Tibial nerve (tissue), 4 donors: ENCODE measurements at places on chromosomes 6 and 20. TPM values are rescaled to one million over a fixed set of nuclear protein-coding genes. Genes with fewer than 3 reads are reported as not detected.

The SLC22A1 gene
- 5.5 TPM for total RNA-seq

The CST2 gene
- total RNA-seq, result not detected

The FHL5 gene
- total RNA-seq, result 54.3 TPM

- H3K4me1 ChIP-seq, result no peaks in the 10 kb centered on the region
- no peaks in the 10 kb centered on the region for H3K36me3 ChIP-seq
- DNase-seq, result no peak
- no peak overlapping the region for H3K4me3 ChIP-seq
Observed at GRCh38 chr6:136669299-136669699, 119.1 kb upstream of the MAP7 start.

DNA sequence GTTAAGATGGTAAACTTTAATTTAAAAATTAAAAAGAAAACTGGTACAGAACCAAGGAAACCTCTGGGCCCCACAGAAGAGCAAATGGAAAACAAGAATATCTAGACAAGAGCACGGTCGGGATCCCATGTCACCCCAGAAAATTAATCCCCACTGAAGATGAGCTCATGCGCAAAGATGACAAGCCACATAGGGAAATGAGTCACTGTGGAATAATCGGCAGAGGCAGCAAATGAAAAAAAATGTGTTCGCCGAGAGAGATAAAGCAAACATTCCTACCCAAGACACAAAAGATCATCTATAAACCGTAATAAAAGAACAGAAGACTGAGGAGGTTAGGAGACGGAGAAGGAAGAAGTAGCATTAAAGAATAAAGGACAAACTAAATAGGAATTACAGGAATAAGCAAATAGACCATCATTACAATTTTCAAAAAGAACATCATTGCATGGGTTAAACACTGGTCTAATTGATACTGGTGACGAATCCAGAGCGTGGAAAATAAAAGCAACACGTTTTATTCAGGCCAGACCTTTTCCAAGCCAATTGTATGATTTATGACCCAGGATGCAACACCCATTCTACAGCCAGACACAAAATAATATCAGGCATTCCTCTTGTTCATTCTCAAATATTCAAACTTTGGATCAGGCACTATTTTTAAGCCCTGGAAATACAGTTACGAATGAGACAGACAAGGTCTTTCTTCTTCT lies 138.0 kb upstream of the ARID1B start:
- no peaks in the 10 kb centered on the region for H3K27me3 ChIP-seq
- no peaks in the 10 kb centered on the region for H3K36me3 ChIP-seq
- peaks cover 12% of the 10 kb centered on the region for H3K4me1 ChIP-seq

DNA sequence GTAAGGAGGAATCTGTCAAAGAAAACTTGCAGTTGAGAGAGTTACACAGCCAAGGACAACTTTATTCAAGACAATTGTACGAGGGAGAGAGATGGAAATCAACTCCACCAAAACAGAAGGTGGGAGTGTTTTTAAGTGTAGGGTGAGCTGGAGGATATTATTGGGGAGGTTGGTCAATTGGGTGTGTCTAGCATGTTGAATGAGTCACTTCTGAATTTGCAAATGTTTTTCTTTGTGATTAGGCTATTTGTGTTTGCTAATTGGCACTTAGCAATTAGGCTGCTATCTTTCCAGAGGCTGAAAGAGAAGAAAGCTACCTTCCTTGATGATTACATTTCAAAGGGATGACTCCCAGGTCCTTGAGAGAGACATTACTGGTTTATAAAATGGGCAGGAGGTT lies 441.1 kb downstream of the MEI4 start:
- H3K36me3 ChIP-seq, result no peaks in the 10 kb centered on the region
- no peaks in the 10 kb centered on the region for H3K27me3 ChIP-seq
- no peak overlapping the region for H3K27ac ChIP-seq

DNA sequence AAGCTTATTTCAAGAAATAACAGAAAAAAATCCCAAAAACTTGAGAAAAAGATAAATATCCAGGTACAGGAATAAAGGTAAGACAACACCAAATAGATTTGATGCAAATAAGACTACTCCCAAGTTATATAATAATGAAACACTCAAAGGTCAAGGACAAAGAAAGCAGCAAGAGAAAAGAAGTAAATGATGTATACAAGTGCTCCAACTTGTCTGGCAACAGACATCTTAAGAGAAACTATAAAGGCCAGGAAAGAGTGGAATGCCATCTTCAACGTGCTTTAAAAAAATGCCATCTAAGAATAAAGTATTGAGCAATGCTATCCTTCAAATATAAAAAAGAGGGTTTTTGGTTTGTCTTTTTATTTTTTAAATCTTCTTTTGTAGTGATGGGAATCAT lies 54.2 kb downstream of the REV3L start:
- no peaks in the 10 kb centered on the region for H3K36me3 ChIP-seq
- H3K4me3 ChIP-seq, result no peak overlapping the region
- DNase-seq, result no peak
- no peaks in the 10 kb centered on the region for H3K27me3 ChIP-seq
- H3K27ac ChIP-seq, result no peak overlapping the region

DNA sequence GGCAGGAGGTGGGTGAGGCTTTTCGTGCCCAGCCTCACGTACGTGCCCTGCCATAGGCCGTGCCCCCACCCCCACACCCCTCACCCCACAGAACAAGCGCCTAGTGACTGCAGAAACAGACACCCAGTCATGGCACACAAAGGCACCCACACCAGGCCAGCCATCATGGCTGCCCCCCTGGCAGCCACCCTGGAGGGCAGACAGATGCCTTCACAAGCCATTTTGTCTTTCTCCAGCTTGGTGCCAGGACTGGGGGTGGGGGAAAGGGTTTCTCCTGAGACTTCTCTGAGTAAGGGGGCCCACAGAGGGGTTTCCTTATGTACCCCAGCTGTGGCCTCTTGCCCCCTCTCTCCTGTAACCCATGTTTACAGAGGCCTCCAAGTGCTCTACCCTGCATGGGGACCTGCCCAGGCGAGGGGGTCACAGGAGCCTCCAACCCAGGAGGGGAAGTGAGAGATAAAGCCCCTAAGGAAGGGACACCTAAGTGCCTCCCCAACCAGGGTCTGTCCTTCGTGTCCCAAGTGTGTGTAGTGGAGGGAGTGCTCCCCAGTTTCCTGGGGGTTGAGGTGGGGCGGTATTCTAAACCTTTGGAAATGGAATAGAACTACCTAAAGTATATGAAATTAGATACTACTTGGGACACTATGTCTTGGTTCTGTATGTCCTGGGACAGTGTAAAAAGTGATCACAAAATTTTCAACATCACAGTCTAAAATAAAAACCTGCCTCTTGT lies 49.9 kb downstream of the MRPL14 start:
- H3K4me3 ChIP-seq, result no peak overlapping the region
- no peaks in the 10 kb centered on the region for H3K36me3 ChIP-seq
- H3K27ac ChIP-seq, result no peak overlapping the region
- DNase-seq, result no peak

- H3K4me3 ChIP-seq, result no peak overlapping the region
- no peaks in the 10 kb centered on the region for H3K36me3 ChIP-seq
- no peak overlapping the region for H3K27ac ChIP-seq
- H3K4me1 ChIP-seq, result no peaks in the 10 kb centered on the region
- no peak for DNase-seq
Observed at GRCh38 chr20:38186788-38187221, 21.7 kb upstream of the TGM2 start.

DNA sequence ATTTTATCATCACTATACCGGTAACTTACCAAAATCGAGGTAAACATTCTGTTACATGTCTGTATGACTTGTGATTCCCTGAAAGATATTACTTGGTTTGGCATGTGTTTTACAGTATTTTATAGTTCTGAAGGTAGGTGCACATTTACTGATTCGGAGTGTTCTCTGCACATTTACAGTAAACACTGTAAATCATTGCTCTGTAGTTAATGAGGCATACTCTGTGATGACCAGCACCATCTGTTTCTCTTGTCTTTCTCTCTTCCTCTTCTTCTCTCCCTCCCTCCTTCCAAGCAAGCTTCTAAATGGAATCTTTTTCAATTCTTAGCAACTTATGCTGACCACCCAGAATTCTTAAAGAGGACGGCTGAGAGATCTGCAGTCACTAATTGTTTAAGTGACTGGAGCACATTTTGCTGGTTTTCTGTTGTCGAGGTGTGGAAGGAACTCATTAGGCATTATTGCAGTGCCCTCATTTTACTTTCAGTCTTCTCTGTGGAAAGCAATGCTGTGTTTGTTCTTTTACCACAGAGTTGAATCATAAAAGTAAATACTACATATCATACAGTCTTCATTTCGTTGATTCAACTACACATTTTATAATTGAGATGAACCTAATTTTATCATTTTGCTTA lies 126.5 kb downstream of the UTRN start:
- peaks cover 45% of the 10 kb centered on the region for H3K4me1 ChIP-seq
- DNase-seq, result no peak
- peak overlapping the region; percentile 12 for H3K27ac ChIP-seq
- H3K4me3 ChIP-seq, result no peak overlapping the region
- no peaks in the 10 kb centered on the region for H3K36me3 ChIP-seq
- no peaks in the 10 kb centered on the region for H3K27me3 ChIP-seq

DNA sequence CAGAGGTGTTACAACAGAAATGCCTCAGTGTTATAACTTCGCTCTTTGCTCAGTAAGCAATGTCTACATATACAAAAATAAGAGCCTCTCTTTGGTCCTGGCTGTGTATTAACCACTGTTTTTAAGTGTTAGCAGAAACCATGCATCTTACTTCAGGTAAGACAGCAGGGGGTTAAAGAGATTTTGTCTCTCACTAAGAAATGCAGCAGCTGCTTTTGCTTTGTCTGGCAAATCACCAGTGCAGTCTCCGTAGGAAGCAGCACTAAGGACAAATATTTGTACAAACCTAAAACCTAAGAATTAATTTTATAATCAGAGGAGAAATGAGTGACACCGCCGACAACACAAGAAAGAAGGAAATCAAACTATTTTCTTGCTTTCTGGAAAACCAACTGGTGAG lies 758 bp downstream of the SMIM28 start:
- H3K27ac ChIP-seq, result no peak overlapping the region
- no peaks in the 10 kb centered on the region for H3K27me3 ChIP-seq
- DNase-seq, result no peak
- no peaks in the 10 kb centered on the region for H3K36me3 ChIP-seq

DNA sequence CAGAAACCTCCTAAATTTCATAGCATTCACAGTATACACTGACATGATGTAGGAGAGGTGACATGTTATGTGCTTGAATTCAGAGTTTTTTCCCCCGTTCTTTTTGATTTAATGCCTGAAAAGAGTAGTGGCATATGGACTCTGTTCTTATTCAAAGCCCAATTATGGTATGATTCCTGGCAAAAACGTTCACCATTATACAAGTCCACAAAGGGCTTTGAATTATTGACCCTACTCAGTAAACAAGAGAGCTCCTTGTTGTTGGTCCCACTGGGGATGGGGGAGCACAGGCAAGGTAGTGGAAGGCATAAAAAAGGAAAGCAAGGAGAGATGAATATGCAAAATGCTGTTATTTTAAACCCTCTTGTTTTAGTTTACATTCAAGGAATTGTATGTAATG lies 136.0 kb upstream of the AHI1 start:
- H3K27ac ChIP-seq, result no peak overlapping the region
- no peaks in the 10 kb centered on the region for H3K36me3 ChIP-seq
- DNase-seq, result no peak
- H3K4me1 ChIP-seq, result no peaks in the 10 kb centered on the region

- no peaks in the 10 kb centered on the region for H3K36me3 ChIP-seq
- H3K4me3 ChIP-seq, result peak overlapping the region; percentile 70
- DNase-seq, result peak; percentile 23
- peak overlapping the region; percentile 88 for H3K27ac ChIP-seq
- H3K4me1 ChIP-seq, result no peaks in the 10 kb centered on the region
Observed at GRCh38 chr6:158231551-158232315, 63.6 kb downstream of the GTF2H5 start.

- no peak for DNase-seq
- H3K36me3 ChIP-seq, result no peaks in the 10 kb centered on the region
- no peaks in the 10 kb centered on the region for H3K4me1 ChIP-seq
Observed at GRCh38 chr6:132198896-132199295, 202.4 kb downstream of the MOXD1 start.

GRCh38 chr20:57860576-57860975 lies 150.8 kb upstream of the PMEPA1 start:
- no peaks in the 10 kb centered on the region for H3K27me3 ChIP-seq
- no peak overlapping the region for H3K27ac ChIP-seq
- no peaks in the 10 kb centered on the region for H3K36me3 ChIP-seq
- no peak for DNase-seq
- no peaks in the 10 kb centered on the region for H3K4me1 ChIP-seq

DNA sequence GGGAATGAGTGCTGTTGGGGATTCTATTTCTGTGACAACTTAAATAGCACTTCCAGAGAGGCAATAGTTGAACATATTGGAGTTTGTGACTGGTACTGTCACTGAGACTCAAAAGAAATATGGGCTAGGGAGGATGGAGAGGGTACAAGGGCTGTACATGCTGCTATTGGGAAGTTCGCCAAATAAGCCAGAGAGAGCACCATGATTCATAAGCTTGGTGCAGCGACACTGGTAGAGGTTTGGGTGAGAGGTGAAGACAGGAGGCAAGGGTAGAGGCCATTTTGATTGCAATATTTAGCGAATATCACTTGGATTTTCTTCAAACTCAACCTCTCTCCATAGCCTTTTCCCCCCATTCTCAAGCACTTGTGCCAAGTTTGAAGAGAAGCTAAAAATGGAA lies 214.3 kb downstream of the OGFRL1 start:
- H3K27me3 ChIP-seq, result no peaks in the 10 kb centered on the region
- DNase-seq, result no peak
- no peaks in the 10 kb centered on the region for H3K36me3 ChIP-seq

GRCh38 chr20:31712112-31712553 lies 10.5 kb downstream of the BCL2L1 start:
- H3K27ac ChIP-seq, result peak overlapping the region; percentile 90
- no peaks in the 10 kb centered on the region for H3K36me3 ChIP-seq
- H3K4me1 ChIP-seq, result peaks cover 93% of the 10 kb centered on the region
- DNase-seq, result no peak
- H3K27me3 ChIP-seq, result no peaks in the 10 kb centered on the region

DNA sequence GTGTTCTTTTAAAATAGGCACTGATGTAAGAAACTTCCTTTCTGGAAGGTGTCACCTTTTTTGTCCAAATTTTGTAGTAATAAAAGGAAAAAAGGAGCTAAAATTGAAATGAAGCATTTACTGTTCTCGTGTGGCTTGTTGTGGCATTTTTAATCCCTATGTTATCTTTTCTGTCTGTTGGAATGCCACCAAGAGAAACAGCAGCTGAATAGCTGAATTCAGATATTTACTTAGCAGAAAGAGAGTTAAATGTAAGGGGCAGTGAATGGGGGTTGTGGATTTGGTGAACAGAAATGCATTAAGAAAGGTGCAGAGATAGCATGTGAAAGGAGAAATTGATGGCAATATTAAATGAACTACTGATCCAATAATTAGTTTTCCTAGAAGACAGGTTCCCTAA lies 573.6 kb upstream of the EPHA7 start:
- H3K27me3 ChIP-seq, result no peaks in the 10 kb centered on the region
- no peak overlapping the region for H3K4me3 ChIP-seq
- DNase-seq, result no peak
- H3K27ac ChIP-seq, result no peak overlapping the region

GRCh38 chr6:45105170-45105820 lies 222.8 kb upstream of the RUNX2 start:
- H3K4me3 ChIP-seq, result no peak overlapping the region
- no peaks in the 10 kb centered on the region for H3K36me3 ChIP-seq
- DNase-seq, result no peak
